ENCODE measurements at places on chromosomes 2 and 18. TPM values are rescaled to one million over a fixed set of nuclear protein-coding genes. Genes with fewer than 3 reads are reported as not detected.
A peak's percentile ranks its signal among the peaks of the same experiment; 100 is the strongest.

Gene EPG5
- total RNA-seq: 20.2 TPM

Gene CYS1
- total RNA-seq: 9.1 TPM

Gene RAD51AP2
- total RNA-seq: not detected

Gene ATP6V1C2
- total RNA-seq: 0.42 TPM

Gene OR6B2
- not detected for total RNA-seq

Gene FAM237A
- total RNA-seq: not detected

Gene ANKRD30BL
- total RNA-seq: not detected

Gene CIB4
- total RNA-seq: not detected

Gene UGT1A3
- total RNA-seq: not detected

Gene LYPD6
- 0.38 TPM for total RNA-seq

Gene PTPRN
- total RNA-seq: not detected

- no peak for DNase-seq
Observed at GRCh38 chr2:111678651-111679050, 205.3 kb downstream of the ANAPC1 start.

DNA sequence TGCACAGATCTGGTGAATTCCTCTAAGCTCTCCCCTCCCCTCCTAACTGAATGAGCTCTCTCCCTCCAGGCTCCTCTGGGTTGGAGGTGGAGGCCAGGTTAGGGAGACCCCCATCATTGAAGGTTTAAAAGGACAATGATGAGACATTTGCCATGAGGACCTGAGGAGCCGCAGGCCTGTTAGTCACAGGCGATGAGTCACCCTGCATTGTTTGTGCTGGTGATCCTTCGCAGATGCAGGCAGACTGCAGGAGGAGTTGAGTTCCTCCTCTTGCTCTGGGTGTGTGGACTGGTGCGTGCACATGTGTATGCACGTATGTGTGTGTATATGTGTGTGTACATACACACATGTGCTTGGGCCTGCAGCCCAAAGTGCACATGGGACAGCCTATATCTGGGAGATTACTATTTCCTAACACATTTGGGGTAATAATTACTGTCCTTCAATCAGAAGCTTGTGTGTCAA is 42.0 kb downstream of the MCFD2 start:
- peak; percentile 90 for DNase-seq

DNA sequence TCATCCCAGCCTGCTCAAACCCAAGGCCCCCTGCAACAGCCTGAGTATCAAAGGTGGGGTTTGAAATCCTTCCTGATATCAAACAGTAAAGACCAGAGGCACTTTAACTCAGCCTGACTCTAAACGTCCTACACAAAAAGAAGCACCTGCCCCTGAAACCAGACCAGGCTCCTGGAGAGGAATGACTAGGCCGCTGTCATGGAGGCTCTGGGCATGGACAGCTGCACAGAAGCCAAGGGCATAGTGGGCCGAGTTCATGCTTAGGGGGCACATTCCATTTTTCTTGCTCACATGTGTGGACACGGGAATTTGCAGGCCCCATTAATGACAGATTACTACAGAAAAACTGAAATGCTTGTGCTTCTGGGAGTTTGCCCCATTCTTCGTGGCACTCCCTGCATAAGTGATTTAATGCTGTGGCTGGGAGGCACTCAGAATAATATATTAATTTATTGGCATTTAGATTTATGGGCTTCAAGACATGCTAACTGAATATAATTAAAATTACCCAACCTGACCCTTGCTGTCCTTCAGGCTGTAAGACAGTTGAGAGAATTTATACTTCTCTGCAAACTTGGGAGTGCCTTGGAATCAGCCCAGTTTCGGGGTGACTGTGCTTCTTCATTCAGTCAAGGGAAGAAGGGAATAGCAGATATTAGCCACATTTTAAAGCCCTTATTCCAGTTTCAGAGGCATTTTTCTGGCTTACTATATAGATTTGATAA is 105.5 kb downstream of the GYPC start:
- no peak for DNase-seq

- DNase-seq: no peak
Observed at GRCh38 chr2:132651115-132652045, 18.6 kb downstream of the LYPD1 start.

GRCh38 chr2:164495491-164496223 is 125.6 kb downstream of the GRB14 start:
- DNase-seq: no peak

DNA sequence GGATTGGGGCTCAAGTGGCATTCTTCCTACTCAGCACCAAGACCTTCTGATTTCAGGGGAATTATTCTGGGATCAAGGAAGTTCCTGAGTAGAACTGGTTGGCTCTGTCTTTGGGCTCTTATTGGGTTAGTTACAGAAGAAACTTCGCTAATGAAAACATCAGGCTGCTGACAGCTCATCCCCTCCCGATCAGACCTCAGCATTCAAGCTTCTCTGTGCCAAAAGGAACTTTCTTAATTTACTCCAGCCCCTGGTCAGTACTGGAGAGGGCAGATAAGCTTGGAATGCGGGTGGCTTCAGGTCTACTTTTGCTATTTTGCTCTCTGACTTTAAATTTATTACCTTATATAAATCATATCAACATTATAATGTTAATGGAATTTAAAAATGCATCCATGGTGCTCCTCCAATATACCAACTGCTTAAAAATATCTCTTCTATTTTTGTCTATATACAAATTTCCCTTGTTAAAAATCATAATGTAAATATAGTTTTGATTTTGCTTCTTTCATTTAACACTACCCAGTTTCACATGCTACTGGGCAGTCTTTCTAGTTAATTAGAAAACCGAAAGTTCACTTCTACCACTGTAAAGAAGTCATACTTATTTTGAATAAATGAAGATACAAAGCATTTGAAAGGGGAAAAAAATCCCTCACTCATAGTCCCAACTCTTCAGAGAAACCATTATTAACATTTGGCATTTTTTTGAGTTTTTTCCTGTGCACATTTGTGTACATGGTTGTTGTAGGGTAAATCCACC is 34.4 kb downstream of the PCARE start:
- DNase-seq: peak; percentile 18

GRCh38 chr2:164554487-164554886 is 66.8 kb downstream of the GRB14 start:
- no peak for DNase-seq

GRCh38 chr18:44946529-44947113 is 265.9 kb downstream of the SETBP1 start:
- DNase-seq: no peak

GRCh38 chr2:61343141-61343540 is 127.7 kb downstream of the USP34 start:
- no peak for DNase-seq

- DNase-seq: no peak
Observed at GRCh38 chr2:197606180-197606579, 69.2 kb downstream of the RFTN2 start.

DNA sequence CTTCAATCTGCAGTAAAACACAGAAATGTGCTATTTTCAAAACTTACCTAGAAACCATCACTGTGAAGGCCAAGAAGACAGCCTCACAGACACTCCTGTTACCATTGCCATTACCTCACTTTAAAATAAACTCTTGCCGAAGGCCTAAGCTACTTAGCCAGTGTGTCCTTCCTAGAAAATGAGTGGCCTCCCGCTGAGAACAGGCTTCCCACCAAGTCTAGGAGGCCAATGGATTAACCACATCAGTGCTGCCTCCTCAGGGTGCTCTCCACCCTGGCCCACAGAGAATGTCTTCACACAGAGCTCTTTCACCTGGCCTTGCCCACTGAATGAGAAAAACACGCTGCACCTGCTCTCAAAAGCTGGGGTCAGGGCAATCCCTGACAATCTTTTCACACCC is 47.5 kb downstream of the L3MBTL4 start:
- DNase-seq: no peak

GRCh38 chr2:21543630-21544029 is 419.9 kb downstream of the TDRD15 start:
- no peak for DNase-seq

GRCh38 chr2:128520791-128521190 is 202.1 kb upstream of the HS6ST1 start:
- no peak for DNase-seq

GRCh38 chr2:233079473-233079877 is 19.3 kb downstream of the INPP5D start:
- peak; percentile 74 for DNase-seq

- peak; percentile 94 for DNase-seq
Observed at GRCh38 chr2:173851141-173851641, 114.0 kb downstream of the SP3 start.

GRCh38 chr18:63078471-63078870 is 241.1 kb downstream of the BCL2 start:
- DNase-seq: no peak

GRCh38 chr2:121476684-121477083 is 54.0 kb upstream of the RNU4ATAC start:
- DNase-seq: no peak

DNA sequence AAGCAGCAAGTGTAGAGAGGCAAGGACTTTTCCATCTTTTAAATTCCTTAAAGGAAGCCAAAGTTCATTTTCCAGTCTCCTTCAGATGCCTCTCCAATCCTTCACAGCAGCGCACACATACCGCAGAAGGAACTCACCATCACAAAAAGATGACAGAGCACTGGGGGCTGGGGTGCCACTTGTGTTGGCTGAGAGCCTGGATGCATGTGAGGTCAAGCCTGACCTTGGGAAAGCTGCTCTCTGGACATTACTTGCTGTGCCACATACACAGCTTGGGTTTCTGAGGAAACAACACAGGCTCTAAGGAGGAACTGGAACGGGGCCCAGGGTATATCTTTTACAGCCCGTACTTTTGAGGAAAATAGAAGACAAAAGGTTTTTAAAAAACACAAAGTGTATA is 364.3 kb upstream of the MEX3C start:
- no peak for DNase-seq

- DNase-seq: peak; percentile 75
Observed at GRCh38 chr2:240589375-240589774, 2.8 kb downstream of the CAPN10 start.

Measured in posterior vena cava (tissue), 2 donors.